ENCODE measurements at places on chromosomes 6 and 20. TPM values are rescaled to one million over a fixed set of nuclear protein-coding genes. Genes with fewer than 3 reads are reported as not detected.
A peak's percentile ranks its signal among the peaks of the same experiment; 100 is the strongest.

Gene CALHM4
- total RNA-seq: not detected

Gene EMILIN3
- 0.11 TPM for total RNA-seq

Gene TCF21
- not detected for total RNA-seq

Gene BCAS4
- total RNA-seq: 20.9 TPM

Gene OLIG3
- not detected for total RNA-seq

Gene LRRC1
- 1.1 TPM for total RNA-seq

Gene FAM83B
- total RNA-seq: not detected

Gene LTA
- 16.7 TPM for total RNA-seq

Gene GHRH
- total RNA-seq: not detected

Gene TAB2
- 123 TPM for total RNA-seq

Gene PDE7B
- total RNA-seq: 0.25 TPM

GRCh38 chr6:15508931-15509330 is 153.9 kb downstream of the DTNBP1 start:
- no peak overlapping the region for H3K27ac ChIP-seq
- peaks cover 94% of the 10 kb centered on the region for H3K36me3 ChIP-seq
- DNase-seq: no peak
- no peaks in the 10 kb centered on the region for H3K4me1 ChIP-seq
- no peaks in the 10 kb centered on the region for H3K27me3 ChIP-seq

GRCh38 chr6:25193460-25194171 is 85.6 kb upstream of the CARMIL1 start:
- no peak overlapping the region for H3K4me3 ChIP-seq
- no peaks in the 10 kb centered on the region for H3K27me3 ChIP-seq

- no peak overlapping the region for H3K4me3 ChIP-seq
- H3K27me3 ChIP-seq: no peaks in the 10 kb centered on the region
- no peaks in the 10 kb centered on the region for H3K4me1 ChIP-seq
- no peaks in the 10 kb centered on the region for H3K36me3 ChIP-seq
Observed at GRCh38 chr20:23823621-23824324, 2.8 kb downstream of the CST2 start.

GRCh38 chr6:159759645-159760044 is 2.2 kb upstream of the ACAT2 start:
- no peaks in the 10 kb centered on the region for H3K27me3 ChIP-seq
- H3K27ac ChIP-seq: no peak overlapping the region
- H3K36me3 ChIP-seq: peaks cover 47% of the 10 kb centered on the region
- no peak for DNase-seq

DNA sequence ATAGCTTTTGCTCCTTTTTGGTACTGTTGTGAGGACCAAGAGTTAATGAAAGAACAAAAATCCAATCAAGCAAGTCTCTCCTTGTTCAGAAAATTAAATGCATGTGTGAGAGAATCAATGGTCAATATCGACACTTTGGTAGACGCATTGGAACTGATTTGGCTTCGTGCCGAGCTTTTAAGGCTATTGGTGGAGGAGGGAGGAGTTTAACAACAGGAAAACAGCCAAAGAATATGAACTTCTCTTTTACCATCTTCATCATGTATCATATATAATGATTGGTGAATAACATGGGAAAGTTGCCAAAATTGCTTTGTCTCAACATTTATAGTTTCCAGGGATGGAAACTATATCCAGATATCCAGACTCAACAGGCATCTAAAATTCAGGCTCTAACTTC is 266.5 kb upstream of the CITED2 start:
- peaks cover 3% of the 10 kb centered on the region for H3K27me3 ChIP-seq
- H3K27ac ChIP-seq: no peak overlapping the region
- H3K4me3 ChIP-seq: no peak overlapping the region
- H3K36me3 ChIP-seq: no peaks in the 10 kb centered on the region
- H3K4me1 ChIP-seq: no peaks in the 10 kb centered on the region
- DNase-seq: no peak

GRCh38 chr6:80338201-80338836 is 231.8 kb downstream of the BCKDHB start:
- peak; percentile 47 for DNase-seq
- no peak overlapping the region for H3K4me3 ChIP-seq
- no peaks in the 10 kb centered on the region for H3K4me1 ChIP-seq
- H3K36me3 ChIP-seq: no peaks in the 10 kb centered on the region
- H3K27me3 ChIP-seq: no peaks in the 10 kb centered on the region
- no peak overlapping the region for H3K27ac ChIP-seq

DNA sequence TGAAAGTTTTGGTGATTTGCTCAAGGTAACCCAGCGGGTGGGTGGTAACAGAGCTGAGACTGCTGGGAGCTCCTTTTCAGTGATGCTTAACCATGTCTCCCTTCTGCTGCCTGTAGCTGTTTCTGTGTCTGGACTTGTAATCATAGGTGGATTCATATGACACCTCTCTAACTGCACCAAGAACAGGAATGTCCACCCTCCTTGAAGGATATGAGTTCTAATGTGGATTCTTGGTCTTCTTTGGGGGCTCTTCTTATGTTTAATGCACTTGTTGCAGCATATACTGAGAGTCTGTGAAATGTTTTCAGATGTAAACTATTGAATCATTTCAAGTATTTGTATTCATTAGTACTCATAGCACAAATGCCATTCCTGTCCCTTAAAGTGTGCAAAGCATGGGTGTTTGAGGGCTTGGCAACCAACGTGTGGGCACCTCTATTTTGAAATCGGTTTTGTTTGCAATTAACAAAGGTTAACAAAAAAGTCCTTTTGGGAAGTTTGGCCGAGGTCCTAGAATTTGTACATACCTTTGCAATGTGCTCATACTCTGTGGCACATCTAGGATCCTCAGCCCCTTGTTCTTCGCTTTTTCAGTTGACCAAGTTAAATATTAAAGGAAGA is 138.0 kb downstream of the SOX4 start:
- no peaks in the 10 kb centered on the region for H3K36me3 ChIP-seq
- DNase-seq: no peak
- no peak overlapping the region for H3K27ac ChIP-seq

DNA sequence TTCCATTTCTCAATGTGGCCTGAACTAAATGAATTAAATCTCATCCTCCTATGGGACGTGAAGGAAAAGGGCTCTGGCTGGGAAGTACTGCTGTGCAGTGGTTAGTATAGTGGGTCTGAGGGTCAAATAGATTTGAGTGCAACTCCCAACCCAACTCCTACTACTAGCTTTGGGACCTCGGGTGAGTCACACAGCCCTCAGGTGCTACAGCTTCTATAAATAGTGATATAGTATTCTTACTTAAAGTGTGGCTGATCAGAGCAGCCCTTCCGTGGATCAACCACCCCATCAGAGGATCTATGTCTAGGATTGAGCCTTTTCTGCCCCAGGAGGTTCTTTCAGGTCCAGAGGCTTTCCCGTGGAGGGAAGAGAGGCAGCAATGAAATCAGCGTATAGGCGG is 904 bp upstream of the UST start:
- H3K36me3 ChIP-seq: no peaks in the 10 kb centered on the region
- H3K4me1 ChIP-seq: peaks cover 31% of the 10 kb centered on the region
- H3K4me3 ChIP-seq: peak overlapping the region; percentile 64
- H3K27me3 ChIP-seq: peaks cover 12% of the 10 kb centered on the region
- peak overlapping the region; percentile 37 for H3K27ac ChIP-seq
- DNase-seq: no peak

GRCh38 chr6:154261688-154262397 is 94.8 kb downstream of the IPCEF1 start:
- H3K27me3 ChIP-seq: no peaks in the 10 kb centered on the region
- H3K4me1 ChIP-seq: peaks cover 9% of the 10 kb centered on the region
- no peak overlapping the region for H3K4me3 ChIP-seq
- no peak overlapping the region for H3K27ac ChIP-seq
- no peaks in the 10 kb centered on the region for H3K36me3 ChIP-seq

- H3K27me3 ChIP-seq: no peaks in the 10 kb centered on the region
- no peak for DNase-seq
- H3K4me3 ChIP-seq: no peak overlapping the region
- no peaks in the 10 kb centered on the region for H3K4me1 ChIP-seq
Observed at GRCh38 chr20:52619101-52619500, 353.1 kb upstream of the TSHZ2 start.

DNA sequence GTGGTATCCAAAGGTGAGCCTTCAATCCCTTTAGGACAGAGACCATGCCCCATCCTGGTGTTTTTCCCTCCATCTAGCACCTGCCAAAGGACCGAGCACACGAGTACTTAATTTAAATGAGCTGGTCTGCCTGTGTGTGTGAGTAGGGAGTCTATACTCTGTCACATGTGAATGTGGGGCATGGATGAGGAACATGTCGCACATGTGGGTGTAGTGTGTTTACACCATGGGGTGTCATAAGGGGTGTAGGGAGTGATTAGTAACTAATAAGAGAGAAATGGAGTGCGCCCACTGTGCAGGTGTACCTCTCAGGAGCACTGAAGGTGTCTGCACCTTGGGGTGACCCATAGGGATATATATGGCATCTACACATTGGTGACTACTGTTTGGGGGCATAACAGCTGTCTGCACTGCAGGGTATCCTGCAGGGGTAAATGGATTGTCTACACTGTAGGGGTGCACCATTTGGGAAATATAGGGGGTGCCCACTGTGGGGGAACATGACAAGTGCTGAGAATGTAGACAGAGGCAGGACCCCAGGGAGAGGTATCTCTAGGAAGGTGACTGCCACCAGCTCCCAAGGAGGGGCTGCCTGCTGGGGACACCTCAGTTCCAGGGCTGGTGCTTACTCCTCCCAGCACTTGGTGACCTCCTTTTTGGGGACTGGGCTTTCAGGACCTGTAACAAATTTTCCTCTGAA is 53.5 kb downstream of the EBF4 start:
- no peaks in the 10 kb centered on the region for H3K27me3 ChIP-seq
- H3K4me1 ChIP-seq: peaks cover 35% of the 10 kb centered on the region
- H3K27ac ChIP-seq: no peak overlapping the region
- DNase-seq: no peak
- H3K36me3 ChIP-seq: no peaks in the 10 kb centered on the region

GRCh38 chr6:8546496-8546895 is 111.2 kb upstream of the SLC35B3 start:
- H3K36me3 ChIP-seq: no peaks in the 10 kb centered on the region
- DNase-seq: no peak
- no peak overlapping the region for H3K27ac ChIP-seq
- H3K4me1 ChIP-seq: no peaks in the 10 kb centered on the region
- H3K27me3 ChIP-seq: no peaks in the 10 kb centered on the region

DNA sequence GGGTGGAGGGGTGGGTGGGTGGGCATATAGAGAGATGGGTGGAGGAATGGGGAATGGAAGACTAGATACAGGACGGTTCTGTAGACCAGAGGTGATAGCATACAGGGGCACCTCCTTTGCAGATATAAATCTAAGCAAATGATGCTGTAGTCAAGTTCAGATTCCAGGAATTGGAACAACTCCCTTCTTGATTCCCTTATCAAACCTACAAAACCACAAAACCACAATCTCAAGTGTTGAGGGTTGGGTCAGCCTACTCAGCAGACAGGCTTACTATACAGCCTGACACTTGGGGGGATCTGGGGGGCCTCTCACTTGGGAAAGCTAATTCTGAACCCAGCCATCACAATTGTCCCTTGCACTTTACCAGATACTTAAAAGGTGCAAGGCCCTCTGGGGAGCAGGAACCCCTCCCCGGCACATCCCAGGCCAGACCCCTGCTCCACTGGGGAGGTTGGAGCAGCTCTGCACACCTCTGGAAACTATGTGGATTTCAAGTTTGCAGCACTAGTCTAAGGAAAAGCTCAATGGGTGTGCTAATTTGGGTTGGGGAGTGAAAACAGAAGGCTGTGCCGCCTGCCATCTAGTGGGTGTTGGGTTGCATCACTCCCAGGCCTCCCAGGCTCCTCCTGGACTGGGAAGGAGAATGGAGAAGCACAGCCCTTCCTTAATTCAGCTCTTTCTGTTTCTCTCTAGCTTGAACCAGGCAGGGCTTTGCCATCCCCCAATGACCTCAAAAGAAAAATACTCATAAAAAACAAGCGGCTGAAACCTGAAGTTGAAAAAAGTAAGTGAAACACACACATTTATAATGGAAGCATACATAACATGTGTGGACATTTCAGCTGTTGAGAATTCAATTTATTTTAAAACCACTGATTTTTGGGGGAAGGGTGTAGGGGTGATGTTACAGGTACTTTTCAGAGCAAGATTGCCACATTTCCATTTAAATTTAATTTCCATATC is 121.2 kb upstream of the LAMP5 start:
- no peak overlapping the region for H3K4me3 ChIP-seq
- no peaks in the 10 kb centered on the region for H3K4me1 ChIP-seq
- H3K36me3 ChIP-seq: no peaks in the 10 kb centered on the region
- DNase-seq: no peak
- H3K27ac ChIP-seq: no peak overlapping the region

- peaks cover 9% of the 10 kb centered on the region for H3K4me1 ChIP-seq
- H3K36me3 ChIP-seq: no peaks in the 10 kb centered on the region
- no peak overlapping the region for H3K27ac ChIP-seq
- H3K4me3 ChIP-seq: no peak overlapping the region
- H3K27me3 ChIP-seq: peaks cover 13% of the 10 kb centered on the region
Observed at GRCh38 chr6:150058231-150058792, 10.6 kb downstream of the ULBP3 start.

- peaks cover 9% of the 10 kb centered on the region for H3K36me3 ChIP-seq
- peaks cover 8% of the 10 kb centered on the region for H3K4me1 ChIP-seq
- no peaks in the 10 kb centered on the region for H3K27me3 ChIP-seq
- H3K27ac ChIP-seq: no peak overlapping the region
- no peak for DNase-seq
Observed at GRCh38 chr6:87654122-87654521, 47.9 kb downstream of the AKIRIN2 start.

DNA sequence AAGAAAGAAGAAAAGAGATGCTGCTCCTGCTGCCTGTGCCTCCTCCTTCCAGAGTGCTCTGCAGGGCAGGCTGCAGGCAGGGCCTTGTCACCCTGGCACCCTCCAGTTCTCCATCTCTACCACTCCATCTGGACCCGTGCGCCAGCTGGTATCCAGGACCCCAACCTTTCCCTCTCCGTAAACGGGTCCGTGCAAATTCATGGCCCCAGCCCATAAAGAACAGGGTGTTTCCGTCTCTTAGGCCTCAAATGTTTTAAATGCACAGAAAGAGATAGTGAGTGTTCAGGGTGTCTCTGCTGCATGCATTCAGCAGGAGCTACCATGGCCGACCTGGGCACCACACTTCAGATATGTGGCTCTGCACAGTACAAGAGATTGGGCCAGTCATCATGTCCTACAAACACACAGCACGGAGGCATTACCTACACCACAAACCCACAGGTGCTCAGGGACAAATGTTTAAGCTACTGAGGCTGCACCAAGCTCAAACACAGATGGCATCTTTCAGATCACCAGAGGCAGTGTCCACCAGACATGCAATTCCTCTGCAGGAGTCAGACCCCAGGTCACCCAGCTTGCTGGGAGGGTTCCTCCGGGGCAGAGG is 258.1 kb downstream of the DLL1 start:
- no peak for DNase-seq
- no peak overlapping the region for H3K27ac ChIP-seq
- H3K4me1 ChIP-seq: no peaks in the 10 kb centered on the region
- H3K36me3 ChIP-seq: no peaks in the 10 kb centered on the region
- no peak overlapping the region for H3K4me3 ChIP-seq

GRCh38 chr6:31186052-31186734 is 15.7 kb upstream of the POU5F1 start:
- DNase-seq: no peak
- H3K36me3 ChIP-seq: no peaks in the 10 kb centered on the region
- no peak overlapping the region for H3K27ac ChIP-seq
- no peaks in the 10 kb centered on the region for H3K27me3 ChIP-seq
